ENCODE measurements at places on chromosomes 4 and X. TPM values are rescaled to one million over a fixed set of nuclear protein-coding genes. Genes with fewer than 3 reads are reported as not detected.

- DNase-seq = no peak
- H3K4me3 ChIP-seq = no peak overlapping the region
- no peaks in the 10 kb centered on the region for H3K27me3 ChIP-seq
- H3K36me3 ChIP-seq = no peaks in the 10 kb centered on the region
- H3K4me1 ChIP-seq = no peaks in the 10 kb centered on the region
Observed at GRCh38 chr4:83569987-83570386, 34.1 kb downstream of the GPAT3 start.

GRCh38 chr4:110475881-110476818 lies at the start of gene ENPEP:
TSS of gene ENPEP (plus strand) at chr4:110476155. CDS start at chr4:110476415, 260 bp downstream.
- peaks cover 11% of the 10 kb centered on the region for H3K27me3 ChIP-seq
- peaks cover 45% of the 10 kb centered on the region for H3K4me1 ChIP-seq
- 0 out of 2 replicates have a peak within 1 kb of the TSS, but pooled peaks have one; percentile 28 for H3K27ac ChIP-seq
- H3K36me3 ChIP-seq = no peaks in the 10 kb centered on the region
- DNase-seq = peak; percentile 28
- H3K4me3 ChIP-seq = peak within 1 kb of the TSS; percentile 29

GRCh38 chrX:25534091-25534490 lies 518.3 kb upstream of the ARX start:
- H3K4me3 ChIP-seq = no peak overlapping the region
- H3K27me3 ChIP-seq = no peaks in the 10 kb centered on the region
- H3K27ac ChIP-seq = no peak overlapping the region
- no peak for DNase-seq

DNA sequence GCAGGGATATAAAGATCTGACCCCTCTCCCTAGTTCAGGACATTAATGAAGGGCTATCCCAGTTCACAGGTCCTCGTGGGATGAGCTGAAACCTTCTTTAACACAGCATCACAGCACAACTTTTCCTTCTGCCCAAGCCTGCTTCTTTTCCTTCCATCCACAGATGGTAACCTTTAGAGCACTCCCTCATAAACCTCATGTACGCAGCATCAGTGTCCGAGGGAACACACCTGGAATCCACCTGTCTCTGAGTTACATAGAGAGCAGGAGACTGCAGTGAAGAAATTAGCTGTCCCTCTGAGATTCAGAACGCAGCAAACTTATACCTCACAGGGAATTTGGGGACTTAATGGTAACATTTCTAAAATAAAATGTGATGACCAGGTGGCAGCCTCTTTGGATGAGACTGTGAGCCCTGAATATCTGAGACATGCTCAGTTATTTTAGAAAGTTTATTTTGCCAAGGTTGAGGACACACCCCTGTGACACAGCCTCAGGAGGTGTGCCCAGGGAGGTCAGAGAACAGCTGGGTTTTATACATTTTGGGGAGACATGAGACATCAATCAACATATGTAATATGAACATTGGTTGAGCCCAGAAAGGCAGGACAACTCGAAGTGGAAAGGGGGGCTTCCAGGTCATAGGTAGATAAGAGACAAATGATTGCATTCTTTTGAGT lies 73.8 kb upstream of the PACRGL start:
- no peak for DNase-seq
- peaks cover 44% of the 10 kb centered on the region for H3K4me1 ChIP-seq
- H3K36me3 ChIP-seq = peaks cover 7% of the 10 kb centered on the region
- no peak overlapping the region for H3K4me3 ChIP-seq
- H3K27ac ChIP-seq = no peak overlapping the region
- no peaks in the 10 kb centered on the region for H3K27me3 ChIP-seq

The KCNIP4 gene
- total RNA-seq = not detected

DNA sequence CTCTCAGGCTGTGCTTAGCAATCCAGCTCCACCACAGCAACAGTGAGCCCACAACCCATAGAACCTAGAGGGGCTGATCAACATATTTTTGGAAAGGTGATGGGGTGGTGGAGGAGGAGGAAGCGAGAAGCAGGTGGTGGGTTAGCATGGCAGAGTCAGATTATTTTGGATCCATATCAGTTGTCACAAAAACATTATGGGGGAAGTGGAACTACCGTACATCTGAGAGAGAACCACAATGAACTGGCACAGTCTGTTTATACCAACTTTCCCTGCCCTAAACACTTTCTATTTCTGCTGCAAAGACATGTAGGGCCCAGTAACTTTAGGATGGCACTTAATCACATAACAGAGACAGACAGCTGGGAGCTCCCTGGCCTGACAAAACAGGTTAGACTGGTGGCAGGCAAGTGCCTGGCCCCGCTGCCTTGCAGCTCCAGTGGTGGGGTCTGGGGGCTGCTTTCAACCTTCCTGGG lies 4.3 kb downstream of the SLC9A7 start:
- H3K36me3 ChIP-seq = no peaks in the 10 kb centered on the region
- H3K27ac ChIP-seq = peak overlapping the region; percentile 95
- DNase-seq = peak; percentile 16
- no peaks in the 10 kb centered on the region for H3K27me3 ChIP-seq

DNA sequence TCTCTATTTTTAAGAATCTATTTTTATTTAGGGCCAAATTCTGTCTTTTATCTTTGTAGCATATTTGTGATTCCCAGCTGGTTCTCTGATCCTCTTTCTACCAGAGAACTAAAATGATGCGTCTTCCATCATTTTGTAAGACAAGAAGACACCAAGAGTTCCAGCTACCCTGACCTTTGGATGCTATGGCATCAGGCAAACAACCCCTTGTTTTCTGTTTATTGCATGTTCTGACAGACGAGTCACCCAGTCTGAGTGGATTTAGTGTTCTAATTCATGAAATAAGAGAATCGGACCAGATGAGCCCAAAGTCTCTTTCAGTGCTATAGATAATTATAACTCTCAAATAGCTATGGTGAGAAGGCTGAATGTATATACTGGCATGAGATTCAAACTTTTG lies 69.7 kb downstream of the ZFYVE28 start:
- no peak for DNase-seq
- H3K36me3 ChIP-seq = no peaks in the 10 kb centered on the region
- H3K27ac ChIP-seq = no peak overlapping the region
- H3K4me3 ChIP-seq = no peak overlapping the region
- H3K4me1 ChIP-seq = no peaks in the 10 kb centered on the region

The VCX gene
- total RNA-seq = 1.3 TPM

The ETDA gene
- total RNA-seq = not detected

DNA sequence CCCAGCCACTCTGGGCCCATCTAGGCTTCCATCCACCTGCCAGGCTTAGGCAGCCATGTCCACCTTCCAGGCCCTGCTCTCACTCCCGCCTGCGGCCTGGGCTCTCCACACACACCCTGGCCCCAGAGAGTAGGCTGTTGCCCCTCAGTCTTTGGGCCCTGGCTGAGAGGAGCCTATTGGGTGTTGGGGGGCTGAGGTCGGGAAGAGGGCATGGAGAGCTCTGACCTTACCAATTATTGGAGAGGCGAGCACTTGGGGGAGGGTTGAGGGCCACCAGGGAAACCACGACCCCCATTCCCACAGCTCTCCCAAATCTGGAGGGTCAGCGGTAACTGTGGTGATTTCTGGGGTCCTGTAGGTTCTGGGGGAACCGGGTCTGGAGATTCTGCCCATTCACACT lies 38.2 kb downstream of the HTRA3 start:
- H3K4me1 ChIP-seq = 0 out of 2 replicates have a peak, but pooled peaks cover 3% of the 10 kb centered on the region
- peaks cover 5% of the 10 kb centered on the region for H3K27me3 ChIP-seq
- DNase-seq = peak; percentile 2
- no peaks in the 10 kb centered on the region for H3K36me3 ChIP-seq

Measured in WTC11 (cell line).